ENCODE measurements at places on chromosomes 3 and 15.

GRCh38 chr15:56467616-56468015 is 2.7 kb upstream of the MNS1 start:
- DNase-seq: no peak

- no peak for DNase-seq
Observed at GRCh38 chr3:136390574-136390973, 140.4 kb downstream of the PCCB start.

DNA sequence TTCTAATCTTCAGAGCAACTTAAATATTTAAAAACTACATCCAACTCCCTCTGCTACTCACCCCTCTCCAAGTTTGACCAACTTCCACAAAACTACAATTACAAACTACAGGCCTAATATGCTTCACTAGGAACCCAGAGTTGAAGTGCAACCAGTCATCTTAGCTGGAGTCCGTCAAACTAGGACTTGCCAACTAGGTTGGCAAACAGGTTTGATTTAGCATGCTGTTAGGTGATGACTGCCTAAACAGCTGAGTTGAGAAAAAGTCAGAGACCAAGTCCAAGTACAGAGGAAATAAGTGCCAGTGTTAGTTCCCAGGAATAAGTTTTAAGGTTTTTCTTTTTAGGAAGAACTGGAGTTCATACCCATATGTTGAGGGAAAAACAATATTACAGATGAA is 1109.0 kb downstream of the TUSC7 start:
- no peak for DNase-seq

DNA sequence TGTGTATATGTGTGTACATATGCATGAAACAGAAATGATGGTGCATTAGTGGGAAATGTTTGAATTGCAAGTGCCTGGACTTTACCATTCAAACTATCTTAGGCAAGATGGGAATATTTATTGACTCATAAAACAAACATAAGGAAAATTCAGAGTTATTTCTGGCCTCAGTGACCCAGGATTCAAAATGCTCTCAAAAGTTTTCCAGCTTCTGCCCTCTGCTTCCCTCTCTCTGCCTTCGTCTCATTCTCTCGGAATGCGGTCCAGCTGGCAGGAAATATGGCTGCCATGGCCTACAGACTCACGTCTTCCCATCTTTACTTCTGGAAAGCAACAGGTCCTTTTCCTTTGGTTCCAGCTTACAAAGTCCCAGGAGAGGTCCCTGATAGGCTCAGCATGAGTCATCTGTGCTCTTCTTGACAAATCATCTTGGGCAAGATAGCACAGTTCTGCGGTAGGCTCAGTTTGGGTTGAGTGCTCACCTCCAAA is 8.7 kb upstream of the ZNF774 start:
- no peak for DNase-seq

- DNase-seq: no peak
Observed at GRCh38 chr3:188187053-188187452, 33.1 kb downstream of the LPP start.

- no peak for DNase-seq
Observed at GRCh38 chr3:178184833-178185232, 351.4 kb upstream of the KCNMB2 start.

DNA sequence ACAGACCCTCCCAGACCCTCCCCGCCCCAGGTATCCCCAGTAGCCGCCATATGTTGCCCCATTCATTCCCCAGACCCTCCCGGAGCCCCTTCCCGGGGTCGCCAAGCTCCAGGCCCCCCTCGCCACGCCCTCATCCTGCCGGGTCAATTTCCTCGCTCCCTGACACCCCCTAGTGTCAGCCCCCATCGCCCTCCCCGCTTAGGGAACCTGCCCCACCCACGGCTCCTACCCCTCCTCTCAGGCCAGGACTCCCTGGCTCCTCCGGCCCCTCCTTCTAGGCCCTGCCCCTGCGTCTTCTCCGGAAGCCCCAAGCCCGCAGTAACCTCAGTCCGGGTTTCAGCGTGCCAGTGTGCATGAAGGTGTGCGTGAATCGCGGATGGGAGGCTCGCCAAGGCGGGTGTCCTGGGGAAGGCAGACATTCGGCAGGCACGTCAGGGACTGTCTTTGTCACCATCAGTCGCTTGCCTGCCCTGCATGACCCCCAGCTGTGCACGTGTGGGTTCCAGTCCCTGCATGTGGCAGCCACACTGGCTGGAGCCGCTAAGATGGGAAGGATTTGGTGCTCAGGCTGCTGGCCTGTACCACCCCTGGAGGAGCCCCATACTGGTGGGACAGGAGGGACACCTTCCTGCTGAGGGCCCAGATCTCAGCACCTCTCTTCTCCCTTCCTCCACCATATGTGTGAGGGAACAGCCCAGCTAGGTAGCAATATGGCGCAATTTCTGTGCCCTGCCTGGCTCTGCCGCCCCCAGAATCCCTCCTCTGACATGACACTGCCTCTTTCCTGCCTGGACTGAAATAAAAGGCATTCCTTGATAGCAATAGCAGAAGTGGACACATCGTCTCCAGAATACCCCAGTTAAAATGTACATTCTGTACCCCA is 693 bp downstream of the DISP2 start:
- no peak for DNase-seq

DNA sequence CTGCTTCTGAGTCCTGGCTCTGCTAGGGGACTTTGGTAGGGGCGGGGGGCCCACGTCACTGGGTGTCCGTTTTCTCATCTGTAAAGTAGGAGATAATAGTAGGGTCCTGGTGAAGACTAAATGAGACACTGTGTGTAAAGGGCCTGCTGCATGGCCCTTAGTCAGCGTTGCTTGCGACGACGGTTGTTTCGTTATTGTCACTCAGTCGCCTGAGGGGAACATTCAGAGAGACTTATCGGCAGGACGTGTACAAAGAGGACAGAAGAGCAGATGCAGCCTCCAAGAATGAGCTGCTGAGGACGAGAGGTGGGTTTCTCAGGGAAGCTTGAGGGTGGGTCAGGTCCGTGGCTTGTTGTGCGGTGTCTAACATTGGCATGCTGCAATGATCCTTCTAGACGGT is 52.9 kb upstream of the MEX3B start:
- DNase-seq: no peak

Data from HS-27A (cell line).